ENCODE measurements at places on chromosomes 11 and 22. TPM values are rescaled to one million over a fixed set of nuclear protein-coding genes. Genes with fewer than 3 reads are reported as not detected.

DNA sequence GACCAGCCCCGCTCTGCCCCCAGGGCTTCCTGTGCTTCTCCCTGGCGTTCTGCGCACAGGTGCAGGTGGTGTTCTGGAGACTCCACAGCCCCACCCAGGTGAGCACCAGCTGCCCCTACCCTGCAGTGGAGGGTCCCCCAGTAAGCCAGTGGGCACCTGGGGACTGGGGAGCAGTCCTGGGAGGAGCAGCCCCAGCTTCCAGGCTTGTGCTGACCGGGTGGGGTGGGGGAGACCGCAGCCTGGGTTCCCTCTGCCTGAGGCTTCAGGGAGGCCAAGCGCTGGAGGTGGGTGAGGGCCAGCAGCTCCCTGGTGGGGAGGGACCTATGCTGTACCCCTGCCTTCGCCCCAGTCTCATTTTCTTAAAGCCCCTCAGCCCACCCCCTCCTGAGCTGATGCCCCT lies 6.9 kb downstream of the TSPAN32 start:
- DNase-seq, result no peak

- no peak for DNase-seq
These were observed 3.2 kb downstream of the IFITM10 start for GRCh38 chr11:1746956-1747752.

- no peak for DNase-seq
These were observed 49.7 kb downstream of the CD82 start for GRCh38 chr11:44615041-44615755.

GRCh38 chr11:102603091-102603490 lies 22.0 kb downstream of the MMP20 start:
- DNase-seq, result no peak

GRCh38 chr22:44975427-44976262 lies 34.2 kb downstream of the PHF21B start:
- DNase-seq, result peak; percentile 29

GRCh38 chr11:128946648-128947047 lies 4.0 kb upstream of the TP53AIP1 start:
- DNase-seq, result no peak

- no peak for DNase-seq
These were observed 122.6 kb downstream of the IGLL1 start for GRCh38 chr22:23457380-23457985.

- no peak for DNase-seq
These were observed 5.4 kb downstream of the PDE2A start for GRCh38 chr11:72668629-72669347.

- DNase-seq, result no peak
These were observed 31.8 kb downstream of the PPFIBP2 start for GRCh38 chr11:7545611-7546010.

SYT13 gene
- total RNA-seq, result 0.20 TPM

SF3B2 gene
- total RNA-seq, result 233 TPM

APOBEC3H gene
- total RNA-seq, result 1.1 TPM

TRIM49 gene
- total RNA-seq, result not detected
